Brain microvascular endothelial cell (primary cell): ENCODE measurements at places on chromosomes 4 and X.

- no peak for DNase-seq
Measured at GRCh38 chrX:153649178-153649914, 2.3 kb downstream of the DUSP9 start.

DNA sequence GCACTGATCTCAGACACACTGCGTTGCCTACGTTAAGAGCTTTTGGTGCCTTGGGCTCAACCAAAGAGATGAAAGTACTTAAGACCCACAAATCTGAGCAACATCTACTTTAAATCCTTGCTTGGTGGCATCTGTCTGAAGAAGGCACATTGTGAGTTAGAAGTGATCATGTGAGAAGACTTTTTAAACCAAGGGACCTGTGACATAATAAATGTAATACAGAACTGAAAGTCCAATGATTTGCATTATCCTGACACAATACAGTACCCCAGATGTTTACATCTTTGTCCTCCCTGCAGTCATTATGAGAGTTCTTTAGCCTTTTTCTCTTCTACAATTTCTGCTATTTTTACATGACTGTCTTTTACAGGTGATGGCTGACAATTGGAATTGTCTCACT lies 96.7 kb upstream of the FTHL17 start:
- DNase-seq, result no peak

DNA sequence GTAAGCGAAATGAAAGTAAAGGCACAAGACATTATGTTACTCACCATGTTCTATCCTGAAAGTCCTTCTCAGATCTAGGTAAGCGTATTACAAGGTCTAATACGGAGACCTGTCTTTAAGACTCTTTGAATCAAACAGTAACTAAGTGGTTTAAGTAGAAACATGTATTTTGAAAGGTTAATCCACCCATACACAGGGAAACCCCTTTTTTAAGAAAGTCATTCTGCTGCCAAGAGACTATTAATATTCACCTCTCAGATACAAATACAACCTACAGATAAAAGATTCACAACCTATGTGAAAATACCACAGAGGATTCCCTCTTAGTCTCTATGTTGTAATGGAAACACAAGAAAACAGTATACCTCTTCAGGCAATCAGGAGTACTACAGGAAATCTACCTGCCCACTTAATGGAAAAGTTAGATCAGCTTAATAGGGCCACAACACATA lies 63.2 kb upstream of the TNIP3 start:
- DNase-seq, result no peak

GRCh38 chr4:182884040-182884439 lies 33.1 kb downstream of the DCTD start:
- DNase-seq, result no peak

GRCh38 chrX:21166272-21166982 lies 207.8 kb upstream of the CNKSR2 start:
- DNase-seq, result peak; percentile 46

- no peak for DNase-seq
Measured at GRCh38 chr4:87042221-87042620, 107.4 kb downstream of the AFF1 start.

DNA sequence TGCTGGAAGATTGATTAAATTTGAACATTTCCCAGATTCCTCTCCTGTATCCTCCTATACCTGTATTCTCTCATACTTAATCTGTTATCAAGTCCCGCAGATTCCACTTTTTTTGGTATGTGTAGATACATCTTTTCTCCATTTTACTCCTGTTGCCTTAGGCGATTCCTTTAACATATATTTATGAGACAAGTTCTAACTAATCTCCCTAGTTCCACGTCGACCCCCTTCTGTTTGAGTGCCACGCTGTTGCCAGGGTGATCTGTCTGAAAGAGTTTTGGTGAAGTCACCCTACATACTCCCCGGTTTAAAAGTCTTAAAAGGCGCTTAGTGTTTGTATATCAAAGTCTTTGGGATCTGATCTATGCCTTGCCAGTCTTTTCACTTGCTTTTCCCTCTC lies 2.4 kb downstream of the HNRNPH2 start:
- no peak for DNase-seq

DNA sequence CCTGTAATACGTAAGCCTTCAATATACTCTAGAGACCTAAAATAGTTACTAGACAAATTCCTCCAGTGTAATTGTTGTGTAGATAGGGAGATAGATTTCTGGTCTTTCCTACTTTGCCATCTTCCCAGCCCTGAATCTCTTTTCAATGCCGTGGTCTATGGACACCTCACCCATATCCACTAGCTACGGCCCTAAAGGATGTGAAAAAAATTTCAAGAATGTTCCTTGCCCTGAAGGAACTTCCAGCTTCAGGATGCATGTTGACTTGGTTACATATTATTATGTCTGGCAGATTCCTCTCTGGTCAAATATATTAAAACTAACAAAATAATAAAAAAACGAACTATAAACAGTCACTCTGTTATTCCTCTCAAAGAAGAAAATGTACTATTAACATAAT lies 52.4 kb upstream of the TSPAN5 start:
- DNase-seq, result peak; percentile 41

- no peak for DNase-seq
Measured at GRCh38 chr4:188658958-188659522, 519.8 kb downstream of the TRIML1 start.

DNA sequence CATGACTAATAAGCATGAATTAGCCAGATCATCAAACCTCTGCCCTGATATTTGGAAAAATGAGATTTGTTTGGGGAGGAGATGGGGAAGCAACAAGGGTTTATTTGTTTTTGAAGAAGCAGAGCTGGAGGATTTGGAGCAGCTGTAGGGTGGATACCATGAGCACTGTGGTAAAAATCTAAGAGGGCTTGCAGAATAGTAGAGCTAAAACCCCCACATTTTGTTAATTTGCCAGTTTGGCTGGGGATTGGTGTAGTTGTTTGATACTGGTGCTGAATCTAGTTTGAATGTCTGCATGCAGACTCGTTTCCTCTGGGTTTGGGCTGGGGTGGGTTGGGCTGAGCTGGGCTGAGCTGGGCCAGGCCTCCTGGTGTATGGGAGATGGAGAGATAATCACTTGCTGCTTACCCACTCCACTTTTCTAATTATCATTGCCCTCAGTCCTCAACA lies 43.7 kb downstream of the SMAD1 start:
- DNase-seq, result no peak

- no peak for DNase-seq
Measured at GRCh38 chr4:152556283-152556682, 20.4 kb upstream of the FBXW7 start.

DNA sequence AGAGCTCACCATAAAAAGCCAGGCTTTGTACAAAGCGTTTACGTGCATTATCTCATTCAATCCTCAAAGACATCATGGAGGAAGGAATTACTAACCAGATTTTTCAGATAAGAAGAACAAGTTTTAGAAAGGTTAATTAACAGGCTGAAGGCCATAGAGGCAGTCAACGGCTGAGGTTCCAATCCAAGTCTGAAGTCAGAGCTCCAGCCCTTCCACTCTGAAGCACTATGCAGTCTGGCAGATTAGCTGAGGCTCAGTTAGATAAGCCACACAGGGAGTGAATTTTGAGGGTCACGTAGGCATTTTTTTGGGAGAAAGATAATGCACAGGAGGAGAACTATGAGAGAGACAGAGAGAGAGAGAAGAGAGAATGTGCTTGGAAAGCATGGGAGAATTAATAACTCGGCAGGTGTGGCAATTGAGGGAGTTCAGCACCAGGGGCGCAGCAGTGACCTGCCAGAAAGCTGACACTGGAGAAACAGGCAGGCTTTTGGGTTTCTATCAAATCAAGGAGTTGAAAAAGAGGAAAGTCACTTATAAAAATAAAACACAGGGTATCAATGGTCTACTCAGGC lies 116.5 kb upstream of the NAP1L5 start:
- DNase-seq, result no peak

- DNase-seq, result no peak
Measured at GRCh38 chr4:124519196-124519595, 193.3 kb downstream of the ANKRD50 start.

DNA sequence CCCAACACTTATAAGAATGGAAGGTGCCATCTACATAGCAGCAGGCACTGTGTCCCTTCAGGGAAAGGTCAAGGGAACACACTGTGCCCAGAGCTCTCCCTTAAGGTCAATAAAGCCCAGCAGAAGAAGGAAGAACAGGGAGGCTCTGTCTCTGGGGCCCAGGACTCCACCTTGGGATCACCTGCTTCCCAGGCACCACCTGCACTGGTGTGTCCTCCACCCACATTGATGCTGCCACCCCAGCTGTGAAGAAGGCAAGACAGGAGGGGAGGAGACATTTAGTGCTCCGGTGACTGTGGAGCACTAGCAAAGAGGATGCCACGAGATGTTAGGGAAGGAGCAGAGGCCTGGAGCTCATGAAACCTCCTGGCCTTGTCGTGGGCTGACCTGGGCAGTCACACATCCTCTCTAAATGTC lies 53.4 kb downstream of the FHDC1 start:
- no peak for DNase-seq

- DNase-seq, result no peak
Measured at GRCh38 chr4:113979905-113980615, 613 bp upstream of the ARSJ start.

GRCh38 chrX:71540801-71541200 lies 7.9 kb downstream of the OGT start:
- no peak for DNase-seq

- peak; percentile 5 for DNase-seq
Measured at GRCh38 chrX:111719426-111720210, 38.6 kb downstream of the ALG13 start.

DNA sequence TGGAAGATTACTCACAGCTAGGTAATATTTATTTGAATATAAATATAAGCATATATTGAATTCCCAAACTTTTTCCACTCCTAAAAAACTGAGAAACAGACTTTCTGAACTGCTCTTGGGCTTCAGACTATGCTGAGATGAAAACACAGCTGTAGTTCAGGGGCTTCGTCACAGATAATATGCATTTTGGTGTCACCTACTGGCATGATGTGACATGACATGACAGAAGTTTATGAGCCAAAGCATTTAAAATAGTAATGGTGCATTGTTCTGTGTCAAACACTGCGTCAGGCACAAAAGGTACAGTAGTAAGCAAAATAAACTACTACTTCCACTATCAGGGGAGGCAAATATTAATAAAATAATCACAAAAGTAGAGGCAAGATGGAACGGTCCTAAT lies 171.3 kb downstream of the BTC start:
- DNase-seq, result peak; percentile 64

DNA sequence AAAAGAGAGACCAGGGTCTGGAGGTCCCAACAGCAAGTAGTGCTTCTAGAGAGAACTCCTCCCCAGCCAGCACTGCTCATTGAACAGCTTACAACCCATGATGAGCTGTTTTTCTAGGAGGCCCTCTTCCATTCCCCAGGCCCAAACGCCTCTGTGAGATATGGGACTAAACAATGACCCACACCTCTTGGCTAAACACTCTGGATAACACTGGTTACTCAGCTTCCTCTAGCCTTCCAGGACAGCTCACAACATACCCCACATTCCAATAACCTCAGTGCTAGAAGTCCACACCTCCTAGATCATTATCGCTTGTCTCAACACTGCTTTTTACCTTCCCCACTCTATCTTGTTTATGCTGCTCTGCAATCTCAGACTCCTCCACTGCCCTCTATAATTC lies 35.4 kb upstream of the PGRMC2 start:
- peak; percentile 91 for DNase-seq

- DNase-seq, result no peak
Measured at GRCh38 chrX:72254816-72255215, 16.0 kb upstream of the ERCC6L start.

GRCh38 chr4:169849456-169849855 lies 91.7 kb upstream of the HPF1 start:
- DNase-seq, result no peak

DNA sequence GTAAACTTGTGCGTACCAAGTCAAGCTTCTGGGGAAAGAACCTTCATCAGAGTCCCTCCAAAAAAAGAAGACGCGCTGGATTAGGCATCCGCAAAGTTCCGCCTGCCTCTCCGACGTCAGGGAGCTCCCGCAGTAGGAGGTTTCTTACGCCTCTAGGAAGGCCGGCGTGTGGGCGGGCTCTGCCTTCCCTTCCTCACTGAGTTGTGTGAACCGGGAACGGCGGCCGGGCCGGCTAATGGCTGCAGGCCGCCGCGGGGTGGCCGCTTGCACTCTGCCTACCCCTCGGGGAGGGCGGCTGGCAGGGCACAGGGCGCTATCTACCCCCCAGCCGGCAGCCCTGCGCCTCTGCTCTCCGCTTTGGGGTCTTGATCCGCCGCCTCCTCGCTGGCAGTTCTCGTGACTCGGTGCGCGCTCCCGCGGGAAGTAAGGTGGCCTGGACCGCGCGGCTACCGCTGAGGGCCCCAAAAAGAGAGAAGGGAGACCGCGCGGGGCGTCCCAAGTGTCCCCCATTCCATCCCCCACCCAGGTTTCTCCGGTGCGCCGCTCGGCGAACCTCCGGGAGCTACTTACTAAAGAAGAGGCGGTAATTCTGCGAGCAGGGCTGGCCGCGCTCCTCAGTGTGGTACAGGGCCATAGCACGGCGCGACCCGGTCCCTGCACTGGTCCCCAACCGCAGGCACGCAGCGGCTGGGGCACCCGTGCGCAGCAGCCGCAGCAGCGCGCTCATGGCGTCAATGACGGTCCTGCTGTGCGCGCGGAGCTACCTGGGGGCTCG lies at the start of gene PPA2:
TSS of gene PPA2 (minus strand) at position 739 of the 775 bp plus-strand sequence. CDS start at position 727, 12 bp downstream.
- peak; percentile 90 for DNase-seq

DNA sequence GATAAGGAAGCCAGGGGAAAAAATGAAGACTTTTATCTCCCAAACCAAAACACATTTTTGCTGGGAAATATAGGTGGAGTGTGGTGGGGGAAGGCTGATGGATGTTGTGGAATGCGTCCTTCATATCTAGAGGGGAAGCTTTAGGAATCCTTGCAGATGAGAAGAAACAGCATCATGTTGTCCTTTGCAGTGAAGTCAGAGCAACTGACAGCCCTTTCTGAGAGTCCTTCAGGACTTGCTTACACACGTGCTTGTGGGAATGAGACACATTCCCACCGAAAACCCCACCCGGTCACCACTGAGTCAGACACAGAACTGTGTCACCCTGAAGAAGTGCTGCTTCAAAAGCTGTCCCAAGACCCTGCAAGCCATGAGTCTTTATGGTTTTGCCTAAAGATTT lies 81.5 kb downstream of the SHROOM2 start:
- peak; percentile 38 for DNase-seq

DNA sequence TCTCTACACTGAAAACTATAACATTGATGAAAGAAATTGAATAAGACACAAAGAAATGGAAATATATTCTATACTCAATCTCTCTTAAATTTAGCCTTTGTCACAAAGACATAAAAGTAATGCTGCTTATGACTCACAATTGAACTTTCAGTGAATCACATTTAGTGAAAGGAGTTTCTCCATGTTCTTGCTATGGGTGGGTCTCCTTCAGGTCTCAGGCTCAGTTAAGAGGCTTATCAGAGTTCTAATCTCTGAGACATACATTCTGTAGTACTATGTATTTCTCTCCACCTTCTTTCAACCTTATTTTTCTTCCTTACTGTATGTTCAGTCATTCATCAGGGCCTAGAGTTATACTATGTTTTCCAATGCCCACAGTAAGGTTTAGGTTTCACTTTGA lies 220.9 kb downstream of the DTHD1 start:
- no peak for DNase-seq

- peak; percentile 48 for DNase-seq
Measured at GRCh38 chr4:80365928-80366327, 30.4 kb downstream of the CFAP299 start.

- no peak for DNase-seq
Measured at GRCh38 chr4:95048296-95048695, 290.5 kb downstream of the BMPR1B start.

- DNase-seq, result no peak
Measured at GRCh38 chrX:154720067-154720466, 30.8 kb downstream of the GAB3 start.

- peak; percentile 42 for DNase-seq
Measured at GRCh38 chr4:174314770-174315169, 31.1 kb downstream of the CEP44 start.

GRCh38 chrX:69210581-69210980 lies 45.3 kb upstream of the PJA1 start:
- DNase-seq, result no peak

- peak; percentile 34 for DNase-seq
Measured at GRCh38 chr4:32569861-32570260, 1849.7 kb downstream of the PCDH7 start.
